ENCODE measurements at places on chromosomes 6 and 20. TPM values are rescaled to one million over a fixed set of nuclear protein-coding genes. Genes with fewer than 3 reads are reported as not detected.

Gene VPS16
- 40.0 TPM for total RNA-seq

Gene NR2E1
- not detected for total RNA-seq

Gene ESR1
- total RNA-seq = 16.5 TPM

- no peak for DNase-seq
Observed at GRCh38 chr6:1591243-1591642, 18.5 kb upstream of the FOXC1 start.

GRCh38 chr6:104957301-104958177, 632 bp downstream of the LIN28B start:
- DNase-seq = no peak

GRCh38 chr6:147789430-147789947, 281.0 kb downstream of the SAMD5 start:
- no peak for DNase-seq

DNA sequence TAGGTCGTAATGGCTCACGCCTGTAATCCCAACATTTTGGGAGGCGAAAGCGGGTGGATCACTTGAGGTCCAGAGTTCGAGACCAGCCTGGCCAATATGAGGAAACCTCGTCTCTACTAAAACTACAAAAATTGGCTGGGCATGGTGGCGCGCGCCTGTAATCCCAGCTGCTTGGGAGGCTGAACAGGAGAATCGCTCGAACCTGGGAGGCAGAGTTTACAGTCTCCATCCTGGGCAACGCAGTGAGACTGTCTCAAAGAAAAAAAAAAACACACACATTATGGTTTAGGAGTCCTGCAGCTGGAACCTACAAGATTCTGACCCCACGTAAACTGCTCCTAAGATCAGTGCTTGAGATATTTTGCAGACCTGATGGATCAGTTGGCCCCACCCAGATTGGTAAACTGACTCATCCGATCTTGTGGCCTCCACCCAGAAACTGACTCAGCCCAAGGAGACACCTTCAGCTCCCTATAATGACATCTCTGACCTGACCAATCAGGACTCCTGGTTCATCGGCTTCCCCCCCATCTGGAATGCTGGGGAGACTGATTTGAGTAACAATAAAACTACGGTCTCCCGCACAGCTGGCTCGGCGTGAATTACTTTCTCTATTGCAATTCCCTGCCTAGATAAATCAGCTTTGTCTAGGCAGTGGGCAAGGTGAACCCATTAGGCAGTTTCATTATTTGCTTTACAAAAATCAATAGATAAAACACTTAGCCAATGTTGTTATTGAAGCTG, 96.2 kb upstream of the BTN3A2 start:
- no peak for DNase-seq

All from sciatic nerve (tissue), 2 donors.